B cell (primary cell): ENCODE measurements at places on chromosomes 16 and 17.
A peak's percentile ranks its signal among the peaks of the same experiment; 100 is the strongest.

DNA sequence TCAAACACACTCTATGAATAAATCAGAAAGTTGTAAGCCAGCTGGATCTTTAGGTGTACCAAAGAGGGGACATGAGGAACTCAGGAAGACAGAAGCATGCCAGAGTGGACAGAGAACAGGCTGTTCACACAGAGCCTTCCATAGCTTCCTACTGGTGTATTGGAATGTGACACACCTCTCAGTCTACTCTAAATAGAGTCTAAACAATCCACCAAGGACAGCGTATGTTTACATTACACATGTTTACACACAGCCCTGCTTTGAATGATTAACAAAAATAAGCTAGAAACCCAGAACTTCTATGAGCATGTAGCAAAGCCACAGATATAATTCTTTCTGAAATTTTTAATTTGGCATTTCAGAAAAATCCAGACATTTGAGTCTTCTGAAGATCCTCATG, 1279.0 kb upstream of the CDH8 start:
- no peak for DNase-seq

- DNase-seq, result peak; percentile 44
Measured at GRCh38 chr16:69105501-69106361, at the start of gene HAS3. TSS of gene HAS3 (plus strand) at chr16:69105653. CDS start at chr16:69109396, 3,743 bp downstream.

GRCh38 chr16:89334050-89334449, 116.5 kb downstream of the ZNF778 start:
- DNase-seq, result no peak

- no peak for DNase-seq
Measured at GRCh38 chr17:82553210-82553930, 33.8 kb downstream of the FOXK2 start.

- DNase-seq, result no peak
Measured at GRCh38 chr17:46167826-46168569, 25.2 kb downstream of the KANSL1 start.

DNA sequence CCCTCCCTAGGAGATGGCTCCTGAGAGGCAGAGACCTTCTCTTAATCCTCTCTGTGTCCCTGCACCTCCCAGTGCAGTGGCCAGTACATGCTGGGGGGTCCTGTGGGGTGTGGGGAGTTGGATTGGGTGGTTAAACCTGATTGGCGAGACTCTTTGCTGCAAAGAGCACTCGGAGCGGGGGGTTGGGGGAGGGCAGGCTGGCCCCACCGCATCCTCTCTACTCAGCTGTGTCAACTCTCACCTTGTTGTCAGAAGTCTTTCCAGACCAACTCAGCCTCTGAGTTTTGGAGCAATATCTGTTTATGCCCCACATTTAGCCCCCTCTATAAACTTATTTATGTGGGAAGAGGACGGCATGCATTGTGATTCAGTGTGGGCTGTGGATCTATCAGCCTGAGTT, 40.0 kb downstream of the SMARCE1 start:
- DNase-seq, result no peak

GRCh38 chr17:77449908-77450741, 309.4 kb downstream of the SEC14L1 start:
- DNase-seq, result no peak

GRCh38 chr17:7022781-7023571, at the start of gene BCL6B:
TSS of gene BCL6B (plus strand) at chr17:7023050. CDS start at chr17:7023672, 622 bp downstream.
- DNase-seq, result no peak
